ENCODE measurements at places on chromosomes 4 and X.

GRCh38 chr4:26788341-26788733, 72.3 kb upstream of the STIM2 start:
- no peak for DNase-seq

DNA sequence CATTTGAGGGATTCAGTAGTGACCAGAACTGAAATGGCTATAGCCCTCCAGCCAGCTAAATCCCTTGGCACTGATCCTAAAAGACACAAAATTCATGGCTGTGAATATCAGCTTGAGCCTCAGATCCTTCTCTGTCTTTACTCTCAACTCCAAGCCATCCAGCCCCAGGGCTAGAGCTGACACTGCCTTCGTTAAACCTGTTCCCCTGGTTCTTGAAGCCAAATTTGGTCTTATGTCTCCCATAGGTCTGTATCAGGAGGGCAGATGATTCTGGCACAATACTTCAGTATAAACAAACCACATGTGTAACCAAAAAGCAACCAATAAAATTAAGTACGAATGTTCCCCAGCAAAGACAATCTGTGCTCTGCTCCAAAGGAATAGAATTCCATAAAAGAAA, 78.0 kb downstream of the ANOS1 start:
- no peak for DNase-seq

GRCh38 chr4:3491681-3492405, 28.7 kb downstream of the DOK7 start:
- no peak for DNase-seq

DNA sequence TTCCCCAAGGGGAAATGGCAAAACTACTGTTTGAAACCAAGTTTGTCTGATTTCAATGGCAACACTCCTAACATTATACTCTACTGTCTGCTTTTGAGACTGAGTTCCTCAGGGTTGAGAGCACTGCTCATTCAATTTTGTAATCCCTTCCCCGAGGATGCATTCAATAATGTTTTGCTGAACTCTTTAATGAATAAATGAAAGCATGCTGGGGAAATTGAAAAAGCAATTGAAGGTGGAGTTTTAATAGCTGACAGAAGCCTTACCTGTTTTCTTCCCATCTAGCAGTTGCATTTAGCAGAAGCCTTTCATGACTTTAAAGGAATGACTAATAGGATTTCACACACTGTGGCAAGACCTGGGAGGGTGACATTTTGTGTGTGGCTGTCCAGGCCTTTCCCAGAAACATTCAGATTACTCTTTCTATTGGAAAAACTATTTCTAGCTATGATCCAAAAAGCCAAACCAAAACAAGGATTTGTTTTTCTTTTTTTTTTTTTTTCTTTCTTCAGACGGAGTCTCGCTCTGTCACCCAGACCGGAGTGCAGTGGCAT, 45.1 kb downstream of the DTHD1 start:
- no peak for DNase-seq

DNA sequence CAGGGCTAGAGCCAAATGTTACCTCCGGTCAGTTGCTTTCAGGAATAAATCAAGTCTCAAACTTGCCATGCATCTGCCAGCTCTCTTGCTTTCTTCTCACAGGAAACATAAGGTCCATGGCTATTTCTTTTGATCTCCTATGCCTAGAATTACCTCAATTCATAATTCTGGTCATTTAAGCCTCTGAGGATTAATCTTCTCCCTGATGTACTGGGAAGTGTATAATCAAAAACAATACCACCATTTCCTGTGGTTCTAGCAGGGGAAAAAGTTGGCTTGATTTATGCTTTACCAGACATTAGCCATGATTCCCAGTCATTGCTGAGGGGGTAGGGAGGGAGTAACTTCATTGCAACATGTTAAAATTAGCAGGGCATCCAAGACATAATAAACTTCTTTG, 268.7 kb upstream of the EMCN start:
- DNase-seq = no peak

- DNase-seq = peak; percentile 80
Observed at GRCh38 chr4:2792711-2793585, at the start of gene SH3BP2. SH3BP2 (plus strand) TSS chr4:2793085; CDS start chr4:2820618, 27,533 bp downstream.

DNA sequence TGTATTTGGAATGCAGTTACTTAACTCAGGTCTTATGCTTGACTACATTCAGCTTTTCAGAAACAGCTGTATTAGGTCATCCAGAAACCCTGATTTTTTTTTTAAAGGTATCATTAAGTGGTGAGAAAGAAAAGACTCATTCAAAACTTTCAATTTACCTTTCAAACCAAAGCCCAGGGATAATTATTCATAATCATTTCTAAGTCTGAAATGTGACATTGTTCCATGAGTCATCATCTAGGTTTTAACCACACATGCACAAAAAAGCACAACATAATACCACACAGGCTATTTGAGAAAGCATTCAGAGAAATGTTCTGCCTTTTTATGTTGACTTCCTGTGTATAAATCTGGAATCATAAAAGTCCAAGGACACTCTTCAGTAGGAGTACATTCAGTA, 288.2 kb downstream of the IL1RAPL2 start:
- no peak for DNase-seq

DNA sequence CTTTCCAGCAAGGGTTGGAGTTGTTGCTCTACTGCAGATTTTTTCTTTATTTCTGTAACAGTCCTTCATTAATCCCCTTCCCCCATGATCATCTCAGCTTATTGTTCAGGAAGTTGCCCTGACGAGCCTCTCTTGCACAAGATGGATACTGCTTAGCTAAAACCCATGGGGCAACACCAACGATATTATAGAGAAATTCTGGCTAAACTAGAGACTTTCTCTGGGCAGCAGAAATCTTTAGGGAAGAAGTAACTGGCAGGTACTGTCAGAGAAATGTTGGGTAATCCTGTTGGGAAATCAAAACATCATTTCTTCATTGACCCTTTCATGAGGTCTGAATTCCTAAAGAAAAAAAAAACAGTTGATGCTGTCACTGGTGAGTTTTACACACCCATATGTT, 921.3 kb downstream of the NLGN4X start:
- DNase-seq = no peak

DNA sequence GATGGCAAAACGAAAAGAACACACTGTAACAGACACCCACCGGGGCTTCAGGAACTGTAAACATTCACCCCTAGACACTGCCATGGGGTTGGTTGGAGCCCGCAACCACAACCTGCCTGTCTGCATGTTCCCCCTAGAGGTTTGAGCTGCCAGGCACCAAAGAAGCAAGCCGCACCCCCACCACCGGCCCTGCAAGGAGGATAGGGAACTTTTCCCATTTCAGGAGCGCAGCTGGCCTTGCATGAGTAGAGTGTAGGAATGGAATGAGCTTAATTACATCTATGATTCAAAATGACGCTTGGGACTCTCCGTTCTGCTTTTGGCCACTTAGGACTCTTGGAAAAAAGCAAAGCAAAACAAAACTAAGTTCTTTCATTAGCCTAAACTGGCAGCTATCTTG, 243.6 kb upstream of the CTSO start:
- DNase-seq = no peak

GRCh38 chrX:13899607-13900006, 82.7 kb upstream of the GPM6B start:
- no peak for DNase-seq

DNA sequence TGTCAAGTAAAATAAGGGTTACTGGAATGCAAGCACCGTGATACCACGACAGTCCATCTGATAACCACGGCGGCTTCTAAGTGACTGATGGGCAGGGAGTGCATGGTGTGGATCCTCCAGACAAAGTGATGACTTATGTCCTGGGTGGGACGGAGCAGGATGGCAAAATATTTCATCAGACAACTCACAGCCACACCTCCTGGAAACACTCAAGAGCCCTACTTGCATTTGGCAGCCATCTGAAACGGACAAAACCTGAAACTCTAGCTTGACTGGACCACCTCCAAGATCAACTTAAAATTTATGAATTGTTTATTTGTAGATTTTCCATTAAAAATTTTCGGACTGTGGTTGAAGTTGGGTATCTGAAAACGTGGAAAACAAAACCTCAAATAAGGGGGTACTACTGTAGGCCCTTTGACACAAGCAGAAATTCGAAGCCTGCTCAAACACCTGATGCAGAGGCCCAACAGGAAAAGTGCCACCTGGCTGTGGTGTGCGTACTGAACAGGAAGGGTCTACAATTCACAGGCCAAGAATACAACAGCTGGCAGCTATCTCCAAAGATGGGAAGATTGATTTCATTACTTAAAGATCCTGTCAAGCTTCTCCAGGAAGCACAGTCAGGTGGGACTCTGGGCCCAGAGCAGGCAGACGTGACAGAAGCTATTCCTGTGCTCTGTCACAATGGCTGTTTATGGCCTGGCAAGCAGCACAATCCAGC, 26.0 kb downstream of the LRIT3 start:
- no peak for DNase-seq

DNA sequence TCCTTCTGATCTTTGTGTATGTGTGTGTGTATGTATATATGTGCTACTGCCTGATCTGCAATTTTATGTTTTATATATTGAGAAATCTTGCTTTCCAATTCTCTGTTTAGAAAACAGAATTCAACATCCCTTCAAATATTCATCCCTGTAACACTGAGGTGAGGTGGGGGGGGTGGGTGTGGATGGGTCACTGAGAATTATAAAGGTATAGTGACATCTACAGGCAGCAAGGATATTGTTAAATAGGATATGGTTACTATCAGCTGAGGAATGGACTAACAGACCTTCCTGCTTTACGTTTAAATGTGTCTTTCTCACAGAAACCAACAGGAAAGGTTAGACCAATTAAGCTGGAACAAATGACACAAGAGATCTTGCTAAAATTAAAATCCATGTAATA, 19.0 kb upstream of the MAGEB2 start:
- no peak for DNase-seq

DNA sequence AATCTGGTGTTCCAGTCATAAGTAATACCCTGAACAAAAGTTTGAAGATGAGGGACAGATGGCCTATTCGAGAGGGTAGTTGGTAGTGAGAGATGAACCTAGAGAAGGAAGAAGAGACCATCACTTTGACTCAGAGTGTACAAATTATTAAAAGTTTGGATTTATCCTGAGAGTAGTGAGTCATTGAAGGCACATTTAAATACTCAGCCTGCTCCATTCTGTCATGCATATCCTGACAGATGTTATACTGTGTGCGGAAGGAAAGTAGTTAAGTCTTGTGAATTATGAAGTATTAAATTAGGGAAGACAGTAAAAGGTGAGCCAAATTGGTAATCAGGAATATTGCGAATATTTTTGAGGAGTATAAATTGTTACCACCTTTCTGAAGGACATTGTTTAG, 93.1 kb downstream of the KLHL34 start:
- DNase-seq = no peak

- DNase-seq = no peak
Observed at GRCh38 chrX:4268676-4269075, 555.2 kb upstream of the PRKX start.

DNA sequence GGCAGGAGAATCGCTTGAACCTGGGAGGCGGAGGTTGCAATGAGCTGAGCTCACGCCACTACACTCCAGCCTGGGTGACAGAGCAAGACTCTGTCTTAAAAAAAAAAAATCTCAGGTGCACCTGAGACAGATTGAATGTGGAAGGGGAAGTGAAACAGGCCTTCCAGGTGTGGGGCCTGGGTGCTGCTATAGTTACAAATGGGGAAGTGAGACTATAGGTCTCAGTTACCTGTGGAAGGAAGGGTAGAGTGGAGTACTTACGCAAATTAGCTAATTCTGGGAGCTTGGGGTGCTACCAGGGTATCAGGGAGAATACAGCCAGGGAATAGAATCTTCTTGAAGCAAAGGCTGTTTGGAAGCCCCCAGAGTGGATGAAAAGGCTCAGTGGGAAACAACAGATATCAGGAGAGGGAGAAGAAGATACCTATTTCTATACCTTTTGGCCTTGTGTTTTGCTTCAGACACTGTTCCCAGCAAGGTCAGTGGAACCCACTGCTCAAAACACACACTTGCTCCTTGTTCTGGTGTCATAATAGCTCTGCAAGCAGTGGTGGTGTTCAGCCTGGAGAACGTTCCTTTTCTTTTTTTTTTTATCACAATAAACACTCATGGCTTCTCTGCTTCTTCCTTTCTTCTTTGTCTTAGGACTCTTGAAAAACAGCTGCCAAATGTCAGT, 7.0 kb downstream of the CD38 start:
- no peak for DNase-seq

DNA sequence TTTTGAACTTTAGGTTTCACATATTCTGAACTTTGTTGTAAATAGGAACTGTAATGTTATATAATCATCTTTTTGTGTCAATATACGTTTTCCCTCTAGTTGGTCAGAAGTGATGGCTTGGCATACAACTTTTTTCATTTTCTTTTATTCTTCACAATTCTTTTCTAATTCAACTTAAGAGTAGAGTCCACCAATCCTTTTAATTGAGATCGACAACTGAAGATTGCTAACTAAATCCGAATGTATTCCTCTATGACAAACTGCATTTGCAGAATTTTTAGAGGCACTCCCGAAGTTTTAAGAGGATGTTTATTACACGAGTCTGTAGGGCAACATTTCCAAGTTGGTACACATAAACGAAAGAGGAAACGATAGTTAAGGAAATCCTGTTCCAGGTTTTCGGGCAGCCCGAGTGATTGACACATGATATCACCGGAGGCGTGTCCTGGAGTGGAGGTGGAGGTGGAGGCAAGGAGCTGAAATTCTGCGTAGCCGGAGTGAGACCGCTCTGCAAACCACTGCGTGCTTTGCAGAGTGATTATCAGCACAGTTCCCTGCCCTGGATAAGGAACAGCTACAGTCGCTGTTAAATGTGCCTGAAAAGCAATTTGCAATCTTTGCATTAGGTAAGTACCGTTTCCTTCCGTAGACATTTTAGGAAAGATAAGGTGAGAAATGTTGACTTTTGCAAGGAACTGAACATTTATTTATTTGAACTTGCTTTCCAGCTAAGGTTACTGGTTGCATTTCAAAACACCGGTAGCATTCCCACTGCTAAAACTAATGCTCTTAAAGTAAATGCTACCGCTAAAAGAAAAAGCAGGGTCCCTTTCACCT, at the start of gene SPRY1:
Gene SPRY1, plus strand, starts transcription at position 489 of the 837 bp plus-strand sequence. CDS start 4,797 bp downstream, outside the sequence.
- DNase-seq = peak; percentile 75

Data from CD4-positive, alpha-beta T cell treated with Interferon alpha-2 for 1 hour (primary cell).